ENCODE measurements at places on chromosomes 1 and 21.

GRCh38 chr1:111505641-111506119 lies 2.2 kb upstream of the ADORA3 start:
- DNase-seq, result no peak

DNA sequence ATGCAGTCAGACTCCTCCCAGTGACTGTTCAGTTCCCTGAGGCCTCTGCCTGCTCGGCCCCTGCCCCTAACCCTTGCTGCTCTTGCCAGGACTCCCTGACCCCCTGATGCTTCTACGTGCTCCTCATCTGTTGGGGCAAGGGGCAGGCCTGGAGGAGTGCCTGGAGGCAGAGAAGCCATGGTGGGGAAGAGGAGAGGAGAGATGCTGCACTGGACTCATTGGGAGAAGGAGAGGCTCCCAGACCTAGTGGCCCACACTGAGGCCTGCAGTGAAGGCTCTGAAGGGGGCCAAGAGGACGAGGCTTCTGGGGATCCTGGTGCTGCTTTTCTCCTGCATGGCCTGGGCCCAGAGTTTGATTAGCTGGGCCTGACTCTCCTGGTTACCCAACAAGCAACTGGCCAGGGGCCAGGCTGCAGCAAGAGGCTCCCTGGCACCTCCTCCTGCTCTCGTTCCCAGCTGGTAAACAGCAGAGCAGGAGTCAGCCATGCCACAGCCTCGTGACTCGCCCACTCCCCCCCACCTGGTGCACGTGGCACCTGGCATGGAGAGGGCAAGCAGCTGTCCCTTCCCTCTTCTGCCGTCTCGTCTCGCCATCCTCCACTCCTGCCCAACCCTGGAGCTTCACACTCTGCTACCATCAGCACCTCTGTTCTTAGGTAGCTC lies 847 bp upstream of the RORC start:
- peak; percentile 61 for DNase-seq

GRCh38 chr1:112370996-112371395 lies 25.0 kb upstream of the CTTNBP2NL start:
- DNase-seq, result no peak

GRCh38 chr1:17594690-17595601 lies 55.4 kb downstream of the ARHGEF10L start:
- DNase-seq, result no peak

- no peak for DNase-seq
Measured at GRCh38 chr1:168893359-168893801, 164.4 kb upstream of the DPT start.

DNA sequence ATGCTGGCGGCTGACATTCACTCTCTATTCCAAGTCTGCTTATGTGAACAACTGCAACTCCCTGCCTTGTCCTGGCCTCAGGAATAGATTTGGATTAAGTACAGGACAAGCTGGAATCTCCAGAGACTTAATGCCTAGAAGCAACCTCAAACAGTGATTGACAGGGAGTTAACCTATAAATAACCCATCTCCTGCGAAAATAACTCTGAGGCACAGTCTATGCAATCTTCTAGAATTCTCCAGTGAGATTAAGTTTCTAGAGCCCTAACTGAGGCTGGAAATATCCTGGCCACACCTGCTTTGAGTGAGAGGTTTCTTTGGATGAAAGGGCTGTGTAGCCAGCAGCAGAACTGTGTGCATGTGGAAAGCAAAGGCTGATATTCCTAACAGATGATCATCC lies 25.3 kb upstream of the ATP1A1 start:
- no peak for DNase-seq

- DNase-seq, result no peak
Measured at GRCh38 chr1:237071641-237072420, 29.8 kb downstream of the RYR2 start.

Measured in M059J (cell line).